RWPE1 (cell line): ENCODE measurements at places on chromosomes 2 and 18.
A peak's percentile ranks its signal among the peaks of the same experiment; 100 is the strongest.

GRCh38 chr18:73861771-73862170 lies 285.9 kb downstream of the FBXO15 start:
- DNase-seq = no peak

DNA sequence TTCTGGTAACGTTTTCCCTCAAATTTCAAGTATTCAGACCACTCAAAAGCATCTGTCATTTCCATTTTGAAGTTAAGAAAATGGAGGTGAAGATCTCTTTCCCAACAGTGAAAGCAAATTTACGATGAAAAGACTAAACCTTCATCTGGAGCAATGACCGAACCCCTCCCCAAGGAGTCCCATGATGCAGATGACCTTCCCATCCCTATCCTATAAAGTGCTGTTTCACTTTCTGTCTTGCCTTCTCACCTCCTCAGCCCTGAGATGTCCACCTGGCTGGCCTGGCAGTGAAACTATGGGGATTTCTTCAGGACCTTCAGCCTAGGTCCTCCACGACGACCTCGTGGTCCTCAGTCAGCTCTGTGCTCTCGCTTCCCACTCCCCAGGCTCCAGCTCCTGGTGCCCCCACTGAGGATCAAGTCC lies 925 bp upstream of the NPC1 start:
- no peak for DNase-seq

GRCh38 chr2:8006181-8006580 lies 675.7 kb upstream of the ID2 start:
- no peak for DNase-seq

GRCh38 chr18:10060469-10060782 lies 146.6 kb downstream of the VAPA start:
- no peak for DNase-seq

- DNase-seq = no peak
Observed at GRCh38 chr2:96523659-96524481, 12.7 kb upstream of the ARID5A start.

DNA sequence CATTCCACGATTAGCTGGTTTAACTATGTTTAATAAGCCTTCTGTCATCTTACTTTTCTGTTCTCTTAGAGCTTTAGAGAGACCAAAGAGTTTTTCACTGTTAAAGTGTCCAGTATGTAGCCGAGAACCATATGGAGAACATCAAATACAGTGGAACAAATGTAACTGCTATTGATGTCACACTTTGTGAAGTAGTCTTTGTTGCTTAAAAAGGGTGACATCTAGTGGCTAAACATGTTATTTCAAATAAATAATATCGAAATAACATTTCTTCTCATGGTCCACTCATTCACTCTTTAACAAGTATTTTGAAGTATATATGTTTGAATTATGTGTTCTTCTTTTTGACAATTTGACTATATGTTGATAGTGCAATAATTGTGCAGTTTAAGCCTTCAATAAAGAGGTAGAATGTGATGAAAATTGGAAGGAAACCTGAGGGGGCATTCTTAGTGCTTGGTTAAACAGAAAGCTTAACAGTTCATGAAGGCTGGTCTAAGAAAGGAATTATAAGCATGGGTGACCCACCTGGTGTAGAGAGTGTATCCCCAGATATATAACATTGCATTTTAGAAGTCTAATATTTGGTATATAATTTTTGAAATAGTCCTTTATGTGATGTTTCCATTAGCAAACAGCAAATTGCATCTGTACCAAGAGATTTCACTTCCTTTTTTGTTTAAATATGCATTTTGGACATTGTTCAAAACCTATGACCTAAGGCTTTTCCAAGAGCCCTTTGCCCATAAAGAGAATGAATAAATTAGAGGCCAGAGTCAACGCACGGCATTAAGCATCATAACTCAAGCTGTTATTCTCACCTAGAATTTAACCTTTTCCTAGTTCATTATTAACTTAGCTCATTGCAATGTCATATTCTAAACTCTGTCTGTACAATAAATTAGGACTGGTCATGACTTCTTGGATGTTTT lies 112.1 kb downstream of the KYNU start:
- DNase-seq = no peak

DNA sequence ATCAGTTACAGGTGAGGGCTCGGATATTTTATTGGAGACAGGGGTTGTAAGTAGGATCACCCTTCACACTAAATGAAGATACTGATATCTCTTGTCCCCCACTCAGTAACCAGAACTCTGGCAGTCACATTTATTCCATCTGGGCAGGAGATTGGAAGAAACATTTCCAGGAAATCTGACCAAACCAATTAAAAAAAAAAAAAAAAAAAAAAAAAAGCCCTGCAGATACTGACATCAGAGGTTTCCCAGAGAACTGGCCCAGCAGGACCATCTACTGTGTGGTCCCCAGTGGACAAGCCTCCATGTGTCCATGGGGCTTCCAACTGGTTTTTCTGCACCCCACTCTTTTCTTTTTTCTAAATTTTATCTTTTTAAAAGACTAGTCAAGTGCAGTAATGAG lies 41.3 kb downstream of the SH2D6 start:
- no peak for DNase-seq

DNA sequence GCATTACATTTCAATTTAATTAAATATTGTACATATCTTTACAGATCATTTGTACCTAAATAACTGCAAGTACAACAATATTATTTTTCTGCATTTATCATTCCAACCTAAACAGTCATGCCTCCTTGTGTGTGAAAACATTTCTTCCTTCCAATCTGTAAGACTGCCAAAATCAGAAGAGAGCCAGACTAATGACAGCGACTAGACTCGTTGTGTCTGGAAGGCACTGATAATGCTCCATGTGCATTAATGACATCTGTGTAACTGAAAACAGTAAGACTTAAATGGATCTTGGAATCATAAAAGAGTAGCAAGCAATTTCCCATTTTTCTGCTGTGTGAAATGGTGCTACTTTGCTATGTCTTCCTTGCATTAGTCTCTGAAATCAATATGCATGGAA lies 278.0 kb upstream of the DSEL start:
- no peak for DNase-seq

- DNase-seq = no peak
Observed at GRCh38 chr2:170206246-170206645, 28.3 kb downstream of the MYO3B start.

DNA sequence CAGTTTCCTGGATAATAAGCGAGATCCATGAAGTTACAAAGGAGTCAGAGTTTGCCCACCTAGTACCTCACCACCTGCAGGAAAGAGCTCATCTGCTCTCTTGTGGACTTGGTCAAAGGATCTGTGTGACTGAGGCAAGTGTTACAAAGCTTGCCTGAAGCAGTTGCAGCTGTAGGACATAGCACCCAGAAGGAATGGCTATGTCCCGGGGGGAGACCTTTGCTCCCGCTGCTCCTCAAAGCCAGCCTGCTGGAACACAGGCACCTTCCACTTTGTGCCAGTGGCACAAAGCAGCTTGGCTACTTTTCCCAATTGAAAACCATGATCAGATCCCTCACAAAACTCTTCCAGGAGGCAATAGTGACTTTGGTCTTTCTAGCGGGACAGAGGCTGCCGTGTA lies 3.1 kb upstream of the SULT1C2 start:
- DNase-seq = no peak

DNA sequence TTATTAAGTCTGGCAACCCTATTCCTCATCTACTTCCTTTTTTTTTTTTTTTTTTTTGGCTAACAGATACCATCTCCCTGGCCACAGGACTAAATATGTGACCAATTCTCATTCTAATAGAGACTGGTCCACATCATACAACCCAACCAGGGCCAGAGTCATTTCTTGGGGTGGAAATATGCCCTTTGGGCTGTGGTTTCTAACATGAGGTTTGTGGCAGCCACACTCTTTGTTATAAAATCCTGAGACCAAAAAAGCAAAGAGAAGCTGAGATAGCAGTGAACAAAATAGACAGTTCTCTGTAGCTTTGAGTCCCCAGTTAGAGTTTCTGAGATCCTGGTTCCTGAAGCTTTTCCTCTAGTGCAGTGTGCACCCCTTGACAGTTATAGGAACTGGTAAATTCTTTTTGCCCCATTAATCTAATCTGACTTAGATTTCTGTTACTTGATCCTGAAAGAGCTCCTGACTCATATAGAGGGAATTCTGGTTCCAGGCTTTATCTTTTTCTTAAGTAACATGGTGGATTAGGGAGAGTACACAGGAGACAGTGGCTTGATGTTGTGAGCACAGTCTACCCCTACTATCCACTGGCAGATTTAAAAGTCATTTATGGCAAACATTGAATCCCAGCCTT lies 86.8 kb downstream of the MAIP1 start:
- peak; percentile 13 for DNase-seq

DNA sequence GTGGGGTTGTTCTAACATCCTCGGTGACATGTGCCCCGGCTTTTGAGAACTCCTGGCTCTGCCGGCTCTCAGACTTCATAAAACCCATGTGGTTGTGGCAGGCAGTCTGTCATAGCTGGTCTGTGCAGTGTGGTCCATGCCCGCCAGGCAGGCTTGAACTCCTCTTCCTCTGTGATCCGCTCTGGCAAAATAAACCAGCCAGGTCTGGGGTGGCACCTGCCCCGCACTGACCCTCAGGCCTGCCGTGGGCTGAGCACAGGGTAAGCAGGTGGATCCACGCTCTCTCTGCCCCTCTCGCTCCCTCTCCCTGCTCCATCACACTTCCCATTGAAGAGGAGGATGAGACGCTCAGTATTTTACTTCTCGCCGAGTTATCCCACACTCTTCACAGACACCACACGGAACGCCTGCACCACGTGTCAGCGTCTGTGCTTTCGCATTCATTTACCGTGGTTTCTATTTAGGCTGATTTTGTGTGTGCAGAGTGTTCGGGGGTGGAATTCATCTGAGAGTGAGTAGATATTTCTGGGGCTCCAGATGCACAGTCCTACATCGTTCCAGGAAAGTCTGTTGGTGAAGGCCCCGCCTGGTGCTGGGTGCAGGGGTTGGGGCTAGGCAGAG lies 56.4 kb downstream of the RTP5 start:
- no peak for DNase-seq

DNA sequence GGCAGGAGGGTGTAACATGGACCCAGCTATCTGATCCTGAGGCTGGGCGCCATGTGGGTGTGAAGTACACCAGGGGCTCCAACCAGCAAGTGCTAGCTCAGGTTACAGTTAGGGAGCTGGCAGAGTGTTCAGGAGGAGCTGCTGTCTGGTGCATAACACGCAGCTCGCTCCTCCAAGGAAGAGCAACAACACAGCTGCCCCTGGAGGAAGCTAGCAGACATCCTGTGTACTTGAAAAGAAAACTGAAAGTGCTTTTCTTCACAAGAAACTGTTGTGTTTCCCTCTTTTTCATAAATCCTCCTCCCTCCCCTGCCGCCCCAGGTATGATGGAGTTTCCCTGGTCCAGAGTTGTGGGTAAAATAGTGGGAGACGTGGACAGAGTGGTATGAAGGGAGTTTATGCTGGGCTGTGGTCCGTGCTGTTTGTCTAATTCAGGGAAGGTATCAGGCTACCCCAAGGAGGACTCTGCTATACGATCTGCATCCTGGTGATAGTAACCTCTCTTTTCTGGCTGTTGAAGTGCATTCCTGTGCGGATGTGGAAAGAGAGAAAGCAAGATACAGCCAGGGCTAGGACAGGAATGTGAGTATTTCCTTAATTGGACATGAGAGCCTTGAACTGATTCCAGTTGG lies 6.1 kb upstream of the LBH start:
- DNase-seq = no peak

DNA sequence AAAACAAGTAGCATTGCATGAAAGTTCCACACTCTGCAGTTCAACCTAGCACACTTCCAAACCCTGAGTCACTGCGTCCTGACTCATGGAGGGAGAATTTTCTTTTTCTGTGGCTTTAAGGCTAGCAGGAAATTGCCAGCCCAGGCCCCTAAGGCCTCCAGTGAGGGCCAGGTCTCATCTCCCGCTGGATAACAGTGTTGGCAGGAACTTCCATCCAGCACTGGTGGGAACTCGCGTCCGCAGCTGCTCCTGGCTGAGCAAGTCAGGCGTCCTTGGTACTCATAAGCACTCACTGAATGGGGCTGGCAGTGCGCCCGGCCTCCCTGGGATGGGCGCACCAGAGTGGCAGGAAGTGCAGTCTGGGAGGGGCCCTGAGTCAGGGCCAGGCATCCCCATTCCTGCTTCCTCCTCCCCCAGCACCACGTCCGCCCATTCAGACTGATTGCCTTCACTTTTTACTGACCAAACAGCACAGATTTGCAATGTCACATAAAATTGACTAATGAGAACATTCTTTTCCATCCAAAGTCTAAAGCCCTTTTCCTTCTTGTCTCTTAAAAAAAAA lies 14.3 kb downstream of the MALL start:
- peak; percentile 90 for DNase-seq

- DNase-seq = no peak
Observed at GRCh38 chr18:2032036-2032435, 539.3 kb downstream of the METTL4 start.

GRCh38 chr2:142750858-142751257 lies 126.6 kb upstream of the KYNU start:
- DNase-seq = no peak

DNA sequence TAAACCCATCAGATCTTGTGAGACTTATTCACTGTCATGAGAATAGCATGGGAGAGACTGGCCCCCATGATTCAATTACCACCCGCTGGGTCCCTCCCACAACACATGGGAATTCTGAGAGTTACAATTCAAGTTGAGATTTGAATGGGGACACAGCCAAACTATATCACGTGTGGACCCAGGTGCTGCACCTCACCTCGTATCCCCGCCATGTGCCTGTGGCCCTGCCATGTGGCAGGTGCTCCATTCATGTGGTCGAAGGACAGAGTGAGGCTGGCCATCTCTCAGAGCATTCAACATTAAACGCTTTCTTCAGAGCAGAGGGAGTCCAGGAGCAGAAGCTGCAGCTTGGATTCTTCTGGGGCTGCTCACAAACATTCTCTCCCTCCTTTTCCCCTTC lies 32.3 kb downstream of the MROH2A start:
- no peak for DNase-seq

GRCh38 chr18:14189858-14190257 lies 57.6 kb upstream of the ZNF519 start:
- no peak for DNase-seq

- no peak for DNase-seq
Observed at GRCh38 chr2:194060269-194060668, 1596.8 kb upstream of the SLC39A10 start.

DNA sequence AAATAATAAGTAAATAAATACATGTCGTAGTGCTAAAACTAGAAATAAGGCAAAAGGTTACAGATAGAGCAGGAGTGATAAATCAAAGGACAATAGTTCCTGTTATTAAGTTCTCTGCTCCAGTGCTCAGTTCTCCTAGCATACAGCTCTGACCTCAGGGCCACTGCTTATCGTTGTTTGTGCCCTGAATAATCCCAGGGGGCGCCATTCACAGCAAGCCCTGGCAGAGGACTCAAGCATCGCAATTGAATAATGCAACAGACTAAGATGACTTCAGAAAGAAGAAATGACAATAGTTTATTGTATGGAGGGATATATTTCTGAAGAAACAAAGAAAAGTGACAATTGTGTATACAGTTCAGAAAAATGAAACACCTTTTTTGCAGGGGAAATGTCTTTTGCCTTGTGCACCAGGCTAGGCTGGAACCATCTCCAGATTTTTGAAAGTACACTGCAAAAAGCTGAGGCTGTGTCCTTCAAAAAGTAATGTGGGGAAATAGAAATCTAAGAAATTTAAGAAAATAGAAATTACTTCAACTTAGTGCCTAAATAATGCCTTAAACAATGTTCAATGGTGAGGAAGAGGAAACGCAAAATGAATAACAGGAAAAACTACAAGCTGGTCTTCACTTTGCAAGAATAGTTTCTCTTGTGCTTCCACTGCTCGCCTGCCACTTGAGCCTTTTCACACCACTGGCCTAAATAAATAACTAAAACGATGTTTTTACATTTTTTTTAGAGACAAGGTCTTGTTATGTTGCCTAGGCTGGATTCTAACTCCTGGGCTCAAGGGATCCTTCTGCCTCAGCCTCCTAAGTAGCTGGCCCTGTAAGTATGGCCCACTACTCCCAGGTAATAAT lies 19.0 kb upstream of the CCNYL1 start:
- DNase-seq = no peak

- no peak for DNase-seq
Observed at GRCh38 chr2:174330945-174331594, 3.7 kb upstream of the SP9 start.
